ENCODE measurements at places on chromosomes 2 and 18.

DNA sequence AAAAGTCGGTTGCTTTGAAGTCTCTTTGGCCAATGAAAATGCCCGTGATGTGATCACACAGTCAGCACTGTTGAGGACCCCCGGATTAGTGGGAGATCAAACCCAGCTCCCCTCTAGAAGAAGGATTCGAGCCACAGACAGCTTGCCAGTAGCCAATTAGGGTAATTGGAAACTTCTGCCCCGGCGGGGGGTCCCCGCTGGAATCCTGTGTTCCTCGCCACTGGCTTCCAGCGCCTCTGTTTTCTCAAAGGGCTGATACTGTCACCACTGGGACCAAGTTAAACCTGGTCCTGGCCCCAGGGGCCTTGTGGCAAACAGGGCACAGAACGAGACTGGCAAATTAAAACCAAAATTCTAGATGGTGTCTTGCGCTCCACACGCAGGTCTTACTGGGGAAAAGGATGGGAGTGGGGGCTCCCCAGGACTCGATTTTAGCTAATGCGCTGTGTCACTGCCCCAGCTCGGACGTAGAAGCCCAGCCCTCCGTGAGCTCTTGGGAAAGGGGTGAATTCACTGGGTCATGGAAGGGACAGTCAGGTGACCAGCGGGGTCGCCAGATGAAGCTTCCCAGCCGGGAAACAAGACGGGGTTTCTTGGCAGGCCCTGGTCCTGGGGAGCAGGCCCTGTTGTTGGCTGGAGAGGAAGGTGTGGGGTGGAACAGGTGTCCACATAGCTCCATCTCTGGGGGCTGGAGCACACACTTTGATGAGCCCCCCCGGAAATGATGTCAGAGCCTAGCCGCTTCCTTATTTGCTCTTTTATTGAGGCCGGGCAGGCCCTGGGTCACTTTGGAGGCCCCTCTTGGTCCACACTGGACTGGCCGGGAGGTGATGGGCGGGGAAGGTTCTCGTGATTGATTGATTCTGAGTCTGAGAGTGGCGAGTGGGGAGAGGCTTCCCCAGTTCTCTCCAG is 90.2 kb downstream of the SMAD7 start:
- no peak for DNase-seq

GRCh38 chr2:70675862-70676261 is 92.1 kb downstream of the ADD2 start:
- DNase-seq = no peak

- peak; percentile 54 for DNase-seq
Measured at GRCh38 chr2:237122214-237122666, 36.6 kb downstream of the COPS8 start.

GRCh38 chr2:177881008-177881747 is 191.4 kb downstream of the PDE11A start:
- no peak for DNase-seq

- no peak for DNase-seq
Measured at GRCh38 chr2:216897561-216898203, 37.8 kb upstream of the TNP1 start.

DNA sequence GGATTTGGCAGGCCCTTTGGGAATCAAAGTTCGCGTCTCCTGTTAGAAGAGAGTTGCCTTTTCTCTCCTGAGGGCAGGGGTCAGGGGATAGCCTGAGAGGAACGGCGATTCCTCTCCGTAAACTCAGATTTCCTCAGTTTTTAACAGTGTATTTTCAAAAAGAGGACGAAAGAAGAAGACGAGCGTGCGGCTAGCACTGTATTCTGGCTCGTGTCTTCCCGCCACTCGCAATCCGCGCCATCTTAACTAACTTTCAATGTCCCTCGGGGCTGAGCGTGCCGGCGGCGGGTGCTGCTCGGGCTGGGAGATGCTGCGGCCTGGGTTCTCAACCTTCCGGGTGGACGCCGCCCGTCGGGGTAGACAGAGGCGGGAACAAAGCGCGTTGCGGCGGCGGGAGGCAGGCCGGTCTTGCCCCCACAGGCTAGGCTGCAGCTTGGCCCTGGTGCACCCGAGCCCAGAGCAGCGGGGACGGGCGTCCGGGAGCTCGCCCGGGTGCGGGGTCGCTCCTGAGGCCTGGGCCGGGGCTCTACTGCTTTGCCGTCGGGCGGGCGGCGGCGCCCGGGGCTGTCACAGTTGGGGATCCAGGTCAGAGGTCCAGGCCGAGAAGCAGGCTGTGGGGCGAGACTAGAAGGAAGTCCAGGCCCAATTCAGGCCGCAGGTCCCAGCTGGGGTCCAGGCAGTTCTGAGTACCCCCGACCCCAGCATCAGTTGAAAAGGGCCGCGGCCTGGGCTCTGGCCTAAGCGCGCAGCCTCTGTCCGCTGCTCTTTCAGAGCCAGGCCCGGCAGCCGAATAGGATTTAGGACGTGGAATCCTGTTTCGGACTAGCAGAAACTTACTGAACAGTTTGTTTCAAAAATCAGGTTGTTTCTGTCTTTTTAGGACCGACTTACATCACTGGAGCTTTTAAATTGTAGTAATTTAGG is 11.8 kb downstream of the TBR1 start:
- no peak for DNase-seq

- no peak for DNase-seq
Measured at GRCh38 chr2:10863047-10863446, 48.7 kb upstream of the KCNF1 start.

DNA sequence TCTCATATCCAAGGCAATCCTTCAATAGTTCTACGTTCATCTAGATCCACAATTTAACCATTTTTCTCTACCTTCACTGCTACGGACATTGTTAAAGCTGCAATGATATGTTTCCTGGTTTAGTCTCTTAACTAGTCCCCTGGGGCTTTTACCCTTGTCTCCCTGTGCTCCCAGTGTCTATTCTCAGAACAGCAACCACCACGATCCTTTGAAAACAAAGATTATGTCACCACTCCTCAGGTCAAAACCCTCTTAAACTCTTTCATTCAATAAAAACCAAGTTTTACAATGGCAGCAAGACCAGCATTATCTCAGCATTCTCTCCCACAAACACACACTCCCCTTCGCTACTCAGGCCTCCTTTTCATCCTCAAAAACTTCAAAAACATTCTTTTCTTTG is 298.2 kb upstream of the CHST9 start:
- DNase-seq = no peak

- no peak for DNase-seq
Measured at GRCh38 chr2:55668956-55669355, 24.7 kb downstream of the PNPT1 start.

GRCh38 chr2:144320491-144320890 is 199.4 kb downstream of the ZEB2 start:
- no peak for DNase-seq

- DNase-seq = no peak
Measured at GRCh38 chr18:28115149-28115550, 61.8 kb downstream of the CDH2 start.

DNA sequence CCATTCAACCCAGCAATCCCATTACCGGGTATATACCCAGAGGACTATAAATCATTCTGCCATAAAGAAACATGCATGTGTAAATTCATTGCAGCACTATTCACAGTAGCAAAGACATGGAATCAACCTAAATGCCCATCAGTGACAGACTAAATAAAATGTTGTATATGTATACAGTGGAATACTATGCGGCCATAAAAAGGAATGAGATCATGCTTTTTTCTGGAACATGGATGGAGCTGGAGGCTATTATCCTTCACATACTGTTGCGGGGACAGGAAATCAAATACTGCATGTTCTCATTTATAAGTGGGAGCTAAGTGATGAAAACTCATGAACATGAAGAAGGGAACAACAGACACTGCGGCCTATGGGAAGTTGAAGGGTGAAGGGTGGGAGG is 65.1 kb downstream of the EHBP1 start:
- no peak for DNase-seq

DNA sequence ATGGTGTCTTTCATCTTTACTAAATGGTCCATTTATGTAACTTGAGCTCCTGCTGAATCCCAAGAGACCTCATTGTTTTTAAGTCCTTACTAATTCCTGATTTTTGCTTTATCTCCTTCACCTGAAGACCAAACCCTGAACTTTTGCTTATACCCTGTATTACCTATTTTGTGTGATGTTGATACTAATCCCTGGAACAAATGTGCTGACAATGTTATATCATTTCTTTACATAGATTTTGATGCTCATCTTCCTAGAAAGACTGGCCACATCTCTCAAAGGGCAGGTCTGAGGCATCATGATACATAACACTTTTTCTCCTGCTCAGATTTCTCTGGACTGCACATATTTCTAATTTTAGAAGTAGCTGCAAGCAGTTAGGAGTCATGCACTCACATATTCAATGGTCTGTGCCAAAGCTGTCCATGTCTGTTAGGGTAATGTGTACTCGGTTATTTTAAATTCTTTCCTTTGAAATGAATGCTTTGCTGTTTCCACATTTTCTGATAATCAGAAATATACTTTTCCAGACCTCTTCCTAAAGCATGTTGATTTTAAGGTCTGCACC is 427.9 kb upstream of the HNRNPA3 start:
- no peak for DNase-seq

- DNase-seq = no peak
Measured at GRCh38 chr18:51852681-51853080, 487.3 kb upstream of the DCC start.

GRCh38 chr2:180539541-180539940 is 440.9 kb upstream of the UBE2E3 start:
- DNase-seq = no peak

DNA sequence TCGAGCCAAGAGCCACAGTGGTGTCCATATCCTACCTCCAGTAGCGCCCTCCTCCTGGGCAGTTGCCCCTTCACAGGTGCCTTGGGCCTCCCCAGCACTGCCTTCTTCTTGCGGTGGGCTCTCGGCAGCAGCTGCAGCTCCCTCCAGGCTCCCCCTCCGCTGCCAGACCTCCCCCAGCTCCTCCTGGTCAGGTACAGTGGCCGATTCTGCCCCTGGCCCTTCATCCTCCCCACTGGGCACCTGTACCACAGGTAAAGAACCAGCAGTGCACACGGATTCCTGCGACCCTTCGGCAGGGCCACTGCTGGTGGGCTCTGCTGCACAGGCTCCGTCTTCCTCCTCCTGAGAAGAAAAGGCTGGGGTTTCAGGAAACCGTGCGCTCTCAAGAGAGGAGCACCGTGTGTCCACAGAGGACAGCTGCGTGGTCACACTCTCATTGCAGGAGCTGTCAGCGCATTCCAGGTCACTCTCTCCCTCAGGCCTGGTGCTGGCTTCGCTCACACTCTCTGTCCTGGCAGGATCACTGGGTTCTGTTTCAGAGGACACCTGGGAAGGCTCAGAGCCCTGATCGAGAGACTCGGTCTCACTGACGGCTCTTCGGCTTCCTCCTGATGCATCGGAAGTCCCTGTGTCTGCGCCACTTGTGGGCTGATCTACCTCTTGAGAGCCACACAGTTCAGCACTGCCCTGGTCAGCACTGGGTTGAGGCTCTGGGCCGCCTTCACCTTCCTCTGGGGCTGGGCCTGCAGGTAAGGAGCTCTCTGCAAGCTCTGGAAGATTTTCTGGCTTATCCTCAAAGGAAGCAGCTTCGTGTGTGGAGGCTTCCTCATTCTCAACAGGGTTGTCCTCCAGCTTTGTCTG is 147.4 kb upstream of the STK17B start:
- no peak for DNase-seq

DNA sequence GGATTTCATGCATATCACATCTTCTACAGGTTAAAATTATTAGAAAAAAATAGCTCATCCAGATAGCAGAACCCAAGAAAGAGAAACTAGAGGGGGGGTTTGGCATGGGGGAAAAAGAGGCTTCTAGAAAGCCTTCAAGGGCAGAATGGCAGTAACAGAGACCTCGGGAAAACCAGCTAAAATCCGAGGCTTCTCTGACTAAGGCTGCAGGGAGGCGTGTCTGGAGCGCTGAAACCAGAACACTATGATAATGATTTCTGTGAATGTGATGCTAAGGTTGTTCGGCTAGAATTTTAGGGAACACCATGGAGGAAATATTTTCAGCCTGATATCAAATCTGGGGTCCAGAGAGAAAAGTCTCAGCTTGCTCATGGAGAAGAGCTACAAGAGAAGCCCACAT is 73.0 kb downstream of the ATP8B1 start:
- no peak for DNase-seq

All from GM13976 (cell line).